Myometrial cell (primary cell): ENCODE measurements at places on chromosomes 7 and 10. TPM values are rescaled to one million over a fixed set of nuclear protein-coding genes. Genes with fewer than 3 reads are reported as not detected.

HDAC9 gene
- 2.0 and 4.6 TPM in 2 replicates for total RNA-seq

EBLN1 gene
- not detected in 2 replicates for total RNA-seq

NEUROG3 gene
- total RNA-seq: not detected in 2 replicates

MOGAT3 gene
- total RNA-seq: not detected in 2 replicates

SPDYE6 gene
- total RNA-seq: not detected in 2 replicates

PDE1C gene
- 0.18 and 0.86 TPM in 2 replicates for total RNA-seq

VSTM4 gene
- total RNA-seq: under 0.01 and 0.18 TPM in 2 replicates

GPNMB gene
- total RNA-seq: 19.6 and 23.2 TPM in 2 replicates

BCL7B gene
- 56.7 and 79.0 TPM in 2 replicates for total RNA-seq

ASZ1 gene
- not detected in 2 replicates for total RNA-seq
